ENCODE measurements at places on chromosomes 1 and 21. TPM values are rescaled to one million over a fixed set of nuclear protein-coding genes. Genes with fewer than 3 reads are reported as not detected.

The GCSAML gene
- total RNA-seq = not detected

The GORAB gene
- 10.4 TPM for total RNA-seq

The EPHA8 gene
- 0.31 TPM for total RNA-seq

The NOS1AP gene
- 7.1 TPM for total RNA-seq

The COA6 gene
- total RNA-seq = 37.7 TPM

The GBP4 gene
- total RNA-seq = 4.8 TPM

DNA sequence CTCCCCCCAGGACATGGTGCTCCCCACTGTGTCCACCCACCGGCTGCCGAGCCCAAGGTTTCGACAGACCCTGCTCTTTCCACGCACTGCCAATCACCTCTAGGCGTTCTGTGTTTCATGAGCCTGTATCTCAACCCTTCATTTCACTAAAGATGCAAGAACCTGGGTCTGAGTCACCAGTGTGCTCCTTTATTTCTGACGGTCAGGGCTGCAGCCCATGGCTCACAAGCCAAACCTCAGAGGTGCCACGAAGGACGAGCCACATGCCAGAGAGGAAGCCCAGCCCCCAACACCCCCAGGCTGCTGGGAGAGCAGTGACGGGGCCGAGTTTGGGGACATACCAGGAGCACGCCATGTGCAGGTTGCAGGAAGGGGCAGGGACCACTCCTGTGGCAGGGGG, 79.2 kb upstream of the ARHGEF16 start:
- DNase-seq = no peak

GRCh38 chr1:21613072-21613867, 55.9 kb downstream of the RAP1GAP start:
- peak; percentile 34 for DNase-seq

DNA sequence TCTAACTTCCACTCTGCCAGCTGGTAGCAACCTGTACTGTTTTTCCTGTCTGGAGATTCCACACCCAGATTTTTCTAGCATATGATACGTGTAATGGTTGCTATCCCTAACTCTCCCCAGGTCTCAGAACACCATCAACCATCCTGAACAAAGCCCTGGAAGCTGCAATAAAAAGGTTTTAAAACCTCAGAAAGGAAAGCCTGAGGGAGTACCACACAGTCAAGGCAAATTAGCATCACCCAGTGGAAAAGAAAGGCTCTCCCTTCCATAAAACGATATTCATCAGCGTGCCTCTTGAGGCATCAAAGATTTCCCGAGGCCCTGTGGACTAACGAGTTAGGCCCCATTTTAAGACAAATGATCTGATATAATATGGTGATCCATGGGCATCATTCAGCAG, 421.0 kb downstream of the ADGRL2 start:
- no peak for DNase-seq

DNA sequence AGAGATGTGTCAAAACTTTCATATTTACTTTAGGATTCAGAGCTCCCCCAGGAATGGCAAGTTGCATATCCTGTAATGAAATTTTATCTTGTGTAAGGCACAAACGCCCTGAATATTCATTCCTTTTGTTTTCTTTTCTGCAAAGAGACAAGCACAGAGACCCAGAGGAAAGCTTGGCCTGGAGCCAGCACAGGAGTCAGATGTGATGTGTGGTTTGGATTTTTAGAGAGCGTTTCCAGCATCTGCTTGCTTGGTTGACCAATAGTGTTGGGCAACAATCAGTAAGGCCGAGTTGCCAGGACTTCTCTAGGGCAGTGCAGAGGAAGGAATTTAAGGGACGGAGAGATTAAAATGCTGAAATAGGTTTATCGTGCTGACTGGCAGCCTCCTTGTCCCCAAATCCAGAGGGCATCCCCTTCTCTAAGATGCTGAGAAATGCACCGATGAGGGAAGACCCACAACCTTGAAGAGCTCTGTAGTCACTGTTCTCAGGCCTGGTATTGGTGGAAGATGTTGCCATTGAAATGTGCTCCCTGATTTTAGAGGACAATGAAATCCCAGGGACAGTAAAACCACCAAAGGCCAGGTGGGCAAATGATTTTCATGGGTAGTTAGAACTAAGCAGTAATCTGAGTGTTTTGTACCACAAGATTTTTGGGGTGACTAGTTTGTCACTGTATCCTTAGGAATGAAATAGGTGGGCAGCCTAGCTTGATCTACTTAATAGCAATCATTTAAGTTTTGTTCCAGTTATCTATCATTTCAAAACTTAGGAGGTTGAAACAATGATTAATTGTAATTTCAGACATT, 37.9 kb upstream of the RHOU start:
- peak; percentile 42 for DNase-seq

DNA sequence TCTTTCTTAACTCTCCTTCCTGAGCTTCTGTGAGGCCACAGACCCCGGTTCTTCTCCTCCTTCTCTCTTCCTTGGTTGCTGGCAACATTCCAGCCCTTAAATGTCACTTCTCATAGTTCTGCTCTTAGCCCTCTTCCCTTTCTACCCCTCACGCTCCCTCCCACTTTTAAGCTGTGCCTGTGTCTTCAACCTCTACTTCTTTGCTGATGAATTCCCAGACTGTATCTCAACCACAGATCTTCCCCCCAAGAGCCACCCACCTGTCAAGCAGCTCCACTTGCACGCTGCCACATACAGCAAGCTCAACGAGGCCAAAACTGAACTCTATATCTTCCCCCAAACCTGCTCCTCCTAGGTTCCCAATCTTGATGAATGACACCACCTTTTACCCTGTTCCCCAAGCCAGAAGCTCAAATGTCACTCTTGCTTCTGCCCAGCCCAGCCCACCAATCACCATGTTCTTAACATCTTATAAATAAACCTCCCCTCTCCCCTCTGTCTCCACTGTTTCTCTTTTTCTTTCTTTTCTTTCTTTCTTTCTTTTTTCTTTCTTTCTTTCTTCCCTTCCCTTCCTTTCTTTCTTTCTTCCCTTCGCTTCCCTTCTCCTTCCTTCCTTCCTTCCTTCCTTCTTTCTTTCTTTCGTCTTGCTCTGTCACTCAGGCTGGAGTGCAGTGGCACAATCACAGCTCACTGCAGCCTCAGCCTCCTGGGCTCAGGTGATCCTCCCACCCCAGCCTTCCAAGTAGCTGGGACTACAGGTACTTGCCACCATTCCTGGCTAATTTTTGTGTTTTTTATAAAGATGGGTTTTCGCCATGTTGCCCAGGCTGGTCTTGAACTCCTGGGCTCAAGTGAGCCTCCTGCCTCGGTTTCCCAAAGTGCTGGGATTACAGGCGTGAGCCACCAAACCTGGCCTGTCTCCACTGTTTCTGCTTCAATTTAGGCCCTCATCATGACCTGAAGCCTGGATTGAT, 19.8 kb upstream of the PTP4A2 start:
- DNase-seq = no peak

- DNase-seq = no peak
Observed at GRCh38 chr21:44694776-44695175, 2.2 kb upstream of the KRTAP10-12 start.

- no peak for DNase-seq
Observed at GRCh38 chr1:163813251-163813650, 491.5 kb downstream of the NUF2 start.

- DNase-seq = no peak
Observed at GRCh38 chr1:227887697-227888403, 59.9 kb downstream of the WNT9A start.

DNA sequence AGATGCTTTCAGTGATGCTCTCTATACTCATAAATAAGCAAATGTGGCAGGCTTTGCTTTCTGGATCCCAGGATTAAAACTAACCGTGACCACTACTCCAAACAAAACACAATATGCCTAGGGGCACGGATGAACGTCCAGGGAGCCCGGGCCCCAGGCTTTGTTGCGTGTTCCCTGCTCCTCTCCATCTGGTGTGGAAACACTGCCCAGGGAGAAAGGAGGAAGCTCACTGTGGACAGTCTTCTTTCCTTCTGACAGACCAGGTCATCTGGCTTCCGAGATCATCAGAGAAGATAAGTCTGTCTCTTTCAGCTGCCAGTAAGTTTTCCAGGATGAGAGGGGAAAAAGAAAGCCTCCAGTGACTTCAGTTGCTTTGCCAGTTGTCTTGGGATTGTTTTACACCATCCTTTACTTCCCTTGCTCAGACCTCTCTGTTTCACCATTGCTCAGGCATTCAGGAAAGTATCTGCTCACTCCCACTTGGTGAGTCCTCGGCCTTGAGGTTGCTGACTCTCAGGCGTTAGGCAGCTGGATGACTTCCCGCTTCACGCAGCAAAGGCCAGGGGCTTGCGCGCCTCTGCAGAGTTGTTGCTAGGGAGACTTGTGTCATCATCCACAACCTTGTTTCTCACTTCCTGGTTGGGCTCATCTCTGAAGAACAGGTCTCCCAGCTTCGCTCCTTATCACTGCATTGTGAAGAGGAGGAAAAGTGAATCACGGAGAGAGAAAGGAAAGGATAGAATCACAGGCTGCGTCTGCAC, 20.6 kb upstream of the PGD start:
- peak; percentile 94 for DNase-seq

- DNase-seq = peak; percentile 99
Observed at GRCh38 chr1:184754476-184755225, at the start of gene EDEM3. Gene EDEM3, minus strand, starts transcription at chr1:184754858. Its CDS starts 212 bp downstream, at chr1:184754646.

- no peak for DNase-seq
Observed at GRCh38 chr1:220682901-220683576, 7.1 kb upstream of the C1orf115 start.

All from adrenal gland (tissue), 19 donors.